CD4-positive, alpha-beta T cell treated with Interleukin-1 beta for 1 hour (primary cell): ENCODE measurements at places on chromosomes 7 and 10.

DNA sequence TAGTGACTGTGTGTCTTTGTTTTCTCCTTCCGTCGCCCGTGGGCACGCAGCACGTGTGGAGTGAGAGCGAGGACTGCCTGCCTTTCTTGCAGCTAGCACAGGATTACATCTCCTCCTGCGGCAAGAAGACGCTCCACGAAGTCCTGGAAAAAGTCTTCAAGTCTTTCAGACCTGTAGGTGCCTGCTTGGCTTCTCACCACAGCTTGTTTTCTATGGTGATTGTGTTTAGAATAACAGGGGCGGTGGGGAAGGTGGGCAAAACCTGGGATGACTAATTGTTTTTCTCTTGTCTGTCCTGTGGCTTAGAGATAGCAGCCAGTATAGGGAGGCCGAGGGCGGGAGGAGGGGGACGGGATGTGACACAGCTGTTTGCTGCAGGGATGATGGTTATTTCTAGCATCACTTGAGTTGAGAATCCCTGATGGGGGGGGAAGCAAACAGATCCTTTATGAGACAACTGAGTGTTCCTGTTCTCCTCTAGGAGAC is 11.4 kb downstream of the MTURN start:
- no peak for DNase-seq

DNA sequence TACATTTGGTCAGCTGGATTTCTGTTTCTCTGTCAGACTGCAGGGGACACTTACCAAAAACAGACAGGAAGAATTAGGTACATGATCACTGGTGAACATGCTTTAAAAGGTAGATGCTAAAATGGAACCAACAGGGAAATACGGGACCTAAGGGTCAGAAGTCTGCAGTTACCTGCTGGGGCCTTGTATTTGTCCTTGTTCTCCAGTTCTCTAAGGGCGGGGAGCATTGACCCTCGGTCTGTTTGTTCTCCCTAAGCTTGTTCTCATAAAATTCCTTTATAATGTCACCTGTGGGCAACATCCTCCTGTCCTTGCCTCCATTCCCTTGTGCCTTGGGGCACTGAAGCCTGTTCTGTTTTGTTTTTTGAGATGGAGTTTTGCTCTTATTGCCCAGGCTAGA is 29.8 kb upstream of the MSMB start:
- no peak for DNase-seq

GRCh38 chr10:115963848-115964247 is 309.2 kb downstream of the GFRA1 start:
- DNase-seq: no peak

GRCh38 chr10:131015271-131015670 is 296.2 kb downstream of the TCERG1L start:
- DNase-seq: no peak

GRCh38 chr10:27446091-27446918 is 57.8 kb upstream of the RAB18 start:
- DNase-seq: no peak

DNA sequence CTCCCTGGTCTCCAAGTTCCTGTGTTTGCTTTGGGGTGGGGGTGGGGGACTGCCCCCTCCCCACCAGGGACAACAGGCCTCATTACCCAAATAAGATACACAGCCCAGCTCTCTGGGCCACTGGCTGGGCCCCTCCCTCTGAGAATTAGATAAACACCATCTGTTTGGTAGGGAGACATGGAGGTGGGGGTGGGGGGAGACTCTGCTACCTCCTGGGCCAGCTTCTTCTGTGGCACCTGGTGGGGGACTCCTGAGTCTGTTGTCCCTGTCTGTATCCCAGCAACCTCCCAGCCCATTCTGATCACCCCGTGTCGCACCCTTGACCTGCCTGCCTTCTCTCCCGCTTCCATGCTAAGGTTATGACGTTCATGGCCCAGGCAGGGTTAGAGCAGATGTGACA is 5.8 kb downstream of the MLXIPL start:
- DNase-seq: no peak

DNA sequence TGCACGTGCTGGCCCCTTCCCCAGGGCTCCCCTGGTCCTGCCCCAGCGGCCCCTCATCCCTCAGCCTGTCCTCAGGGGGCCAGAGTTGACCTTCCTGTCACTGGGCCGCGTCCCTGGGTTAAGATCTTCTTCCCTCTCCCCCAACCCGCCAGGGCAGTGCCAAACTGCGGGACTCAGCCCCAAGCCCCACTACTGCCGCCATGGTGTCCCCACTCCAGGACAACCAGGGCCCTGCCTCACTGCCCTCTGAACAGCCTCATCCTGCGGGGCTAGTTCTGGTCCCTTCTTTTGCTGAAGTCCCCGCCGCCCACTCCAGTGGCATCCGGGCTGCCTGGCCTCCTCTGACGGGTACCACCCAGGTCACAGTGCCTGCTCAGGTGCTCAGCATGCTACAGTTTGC is 37.5 kb downstream of the UNCX start:
- no peak for DNase-seq

- no peak for DNase-seq
Observed at GRCh38 chr10:78787125-78787524, 281.6 kb upstream of the ZMIZ1 start.

- no peak for DNase-seq
Observed at GRCh38 chr10:33939892-33940291, 605.4 kb upstream of the NRP1 start.

GRCh38 chr10:96576277-96576980 is 10.4 kb downstream of the TM9SF3 start:
- no peak for DNase-seq

DNA sequence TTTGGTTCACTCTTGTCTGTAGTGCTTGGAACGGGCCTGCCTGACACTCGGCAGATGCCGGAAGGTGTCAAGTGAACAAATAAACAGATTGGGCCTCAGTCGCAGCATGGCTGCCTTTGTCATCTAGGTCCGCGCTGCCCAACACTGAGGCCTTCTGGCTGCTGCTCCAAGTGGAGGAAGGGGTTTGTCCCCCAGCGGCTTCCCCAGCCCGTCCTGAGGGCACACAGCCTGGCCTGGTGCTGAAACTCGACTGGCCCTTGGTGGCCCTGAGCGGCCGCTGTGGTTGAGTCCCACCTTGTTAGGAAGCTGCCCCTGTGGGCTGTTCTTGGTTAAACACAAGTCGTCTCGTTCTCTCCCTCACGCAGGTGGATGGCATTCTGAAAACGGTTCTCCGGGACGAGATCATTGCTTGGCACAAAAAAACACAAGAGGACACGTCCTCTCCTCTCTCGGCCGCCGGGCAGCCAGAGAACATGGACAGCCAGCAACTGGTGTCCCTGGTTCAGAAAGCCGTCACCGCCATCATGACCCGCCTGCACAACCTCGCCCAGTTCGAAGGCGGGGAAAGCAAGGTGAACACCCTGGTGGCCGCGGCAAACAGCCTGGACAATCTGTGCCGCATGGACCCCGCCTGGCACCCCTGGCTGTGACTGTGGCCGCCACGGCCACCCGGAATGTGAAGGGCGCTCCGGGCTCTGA is 132.1 kb downstream of the SMURF1 start:
- DNase-seq: no peak

GRCh38 chr7:131600085-131600881 is 43.9 kb upstream of the PODXL start:
- DNase-seq: no peak

DNA sequence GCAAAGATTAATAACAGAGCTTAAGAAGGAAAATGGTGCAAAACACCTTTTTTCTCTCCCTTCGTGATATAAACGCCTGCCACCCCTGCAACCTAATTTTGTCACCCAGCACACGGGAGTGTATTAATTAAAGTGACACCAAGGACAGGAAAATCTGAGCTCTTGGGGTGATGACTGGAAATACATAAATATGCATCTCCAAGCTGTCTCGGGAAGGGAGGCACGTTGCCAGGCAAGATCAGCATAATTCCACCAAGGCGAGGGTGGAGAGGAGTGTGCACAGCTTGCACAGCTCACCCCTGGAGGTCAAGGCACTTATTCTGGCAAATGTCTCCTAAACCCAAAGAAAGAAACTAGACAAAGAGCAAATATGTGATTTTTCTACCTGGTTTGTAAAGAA is 700.9 kb downstream of the GRID1 start:
- no peak for DNase-seq

GRCh38 chr10:3853547-3854303 is 68.7 kb upstream of the KLF6 start:
- DNase-seq: no peak

DNA sequence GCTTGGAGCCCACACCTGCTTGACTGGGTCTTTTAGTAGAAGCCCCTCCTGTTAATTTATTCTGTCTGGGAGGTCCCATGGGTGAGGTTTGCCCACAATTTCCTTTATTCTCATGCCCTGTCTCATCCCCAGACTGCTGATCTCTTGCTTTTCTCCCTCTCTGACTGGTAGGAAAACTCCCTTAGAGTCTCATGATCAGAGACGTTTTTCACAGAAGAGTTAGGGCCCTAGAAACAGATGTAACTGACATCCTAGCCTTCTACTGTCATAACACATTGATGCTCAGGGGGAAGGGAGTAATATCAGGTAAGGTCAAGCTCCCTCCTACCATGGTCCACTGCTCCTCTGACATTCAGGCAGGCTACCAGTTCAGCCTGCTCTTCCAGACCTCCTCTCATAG is 43.7 kb upstream of the WASL start:
- DNase-seq: no peak

DNA sequence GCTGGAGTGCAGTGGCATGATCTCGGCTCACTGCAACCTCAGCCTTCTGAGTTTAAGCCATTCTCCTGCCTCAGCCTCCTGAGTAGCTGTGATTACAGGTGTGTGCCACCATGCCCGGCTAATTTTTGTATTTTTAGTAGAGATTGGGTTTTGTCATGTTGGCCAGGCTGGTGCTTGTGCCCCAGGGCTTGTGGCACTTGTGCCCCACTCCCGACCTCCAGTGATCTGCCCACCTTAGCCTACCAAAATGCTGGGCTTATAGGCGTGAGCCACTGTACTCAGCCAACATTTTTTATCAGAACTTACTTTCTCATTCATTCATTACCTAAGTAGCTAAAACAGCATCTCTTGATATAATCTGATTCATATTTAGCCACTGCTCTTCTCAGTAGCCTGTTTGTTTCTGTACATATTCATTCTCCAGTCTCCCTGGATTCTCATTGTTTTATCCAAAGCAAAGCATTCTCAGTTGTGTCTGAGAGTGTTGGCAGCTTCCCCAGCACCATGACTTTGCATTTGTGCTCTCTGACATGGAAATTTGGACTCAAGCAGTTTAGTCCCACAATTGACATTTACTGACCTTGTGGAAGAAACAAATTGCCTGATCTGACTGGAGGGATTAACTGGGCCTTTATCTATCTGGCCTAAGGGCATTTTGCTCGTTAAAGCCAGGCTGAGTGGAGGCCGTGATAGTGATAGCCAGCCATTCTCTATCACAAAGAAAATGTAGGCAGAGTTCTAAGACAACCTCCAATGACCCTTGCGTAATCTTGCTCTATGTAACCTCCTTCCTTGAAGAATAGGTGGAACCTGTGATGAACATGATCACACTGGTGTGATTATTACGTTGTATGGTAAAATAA is 44.9 kb downstream of the AKR1B15 start:
- no peak for DNase-seq

DNA sequence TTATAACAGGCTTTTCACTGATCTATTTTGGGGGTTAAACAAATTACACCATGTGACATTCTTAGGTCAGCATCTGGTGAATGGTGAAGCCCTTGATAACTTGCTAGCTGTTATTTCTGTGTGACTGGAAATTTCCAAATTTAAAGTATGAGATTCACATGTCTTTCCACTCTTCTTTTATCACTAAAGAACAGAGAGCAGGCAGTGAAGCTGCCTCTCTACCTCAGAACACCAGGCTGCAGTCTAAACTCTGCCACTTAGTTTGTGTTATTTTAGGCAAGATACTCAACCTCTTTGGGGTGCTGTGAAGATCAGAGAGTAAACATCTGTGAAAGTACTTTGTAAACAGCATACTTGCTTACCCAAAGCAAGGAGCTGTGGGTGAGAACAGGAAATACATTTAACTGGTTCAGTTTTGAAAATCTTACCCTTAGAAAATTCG is 15.5 kb upstream of the SP4 start:
- DNase-seq: peak; percentile 25

GRCh38 chr7:129282865-129283264 is 58.0 kb downstream of the AHCYL2 start:
- DNase-seq: no peak

- DNase-seq: no peak
Observed at GRCh38 chr7:154905146-154905545, 97.8 kb downstream of the PAXIP1 start.

- DNase-seq: no peak
Observed at GRCh38 chr7:39712751-39713150, 89.4 kb downstream of the RALA start.

- DNase-seq: no peak
Observed at GRCh38 chr7:44394112-44394447, 68.7 kb upstream of the CAMK2B start.

GRCh38 chr7:100488333-100489095 is 4.8 kb downstream of the NYAP1 start:
- DNase-seq: no peak

- DNase-seq: no peak
Observed at GRCh38 chr10:48805411-48805810, 120.7 kb downstream of the WDFY4 start.

- no peak for DNase-seq
Observed at GRCh38 chr7:94115316-94115715, 111.2 kb upstream of the BET1 start.

GRCh38 chr10:128429835-128430513 is 303.8 kb upstream of the MKI67 start:
- DNase-seq: no peak

DNA sequence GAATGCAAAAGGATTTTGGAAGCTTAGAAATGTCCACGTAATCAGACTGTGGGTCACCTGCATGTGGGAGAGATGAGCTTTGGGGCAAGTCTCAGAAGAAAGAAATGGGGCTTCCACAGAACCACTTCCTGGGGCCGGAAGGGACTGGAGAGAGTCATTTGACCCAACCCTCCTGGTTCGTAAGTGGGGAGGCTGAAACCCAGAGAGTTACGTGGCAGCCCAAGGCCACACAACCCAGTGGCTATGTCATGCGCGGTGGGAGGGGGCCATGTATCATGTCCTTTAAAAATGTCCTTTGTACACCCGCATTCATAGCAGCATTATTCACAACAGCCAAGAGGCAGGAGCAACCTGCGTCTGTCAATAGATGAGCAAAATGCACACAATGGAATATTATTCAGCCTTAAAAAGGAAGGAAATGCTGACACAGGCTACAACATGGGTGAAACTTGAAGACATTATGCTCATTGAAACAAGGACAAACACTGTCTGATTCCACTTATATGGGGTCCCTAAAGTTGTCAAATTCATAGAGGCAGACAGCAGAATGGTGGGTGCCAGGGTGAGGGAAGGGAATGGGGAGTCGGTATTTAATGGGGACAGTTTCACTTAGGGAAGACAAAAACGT is 15.1 kb downstream of the CAMK2B start:
- DNase-seq: no peak

DNA sequence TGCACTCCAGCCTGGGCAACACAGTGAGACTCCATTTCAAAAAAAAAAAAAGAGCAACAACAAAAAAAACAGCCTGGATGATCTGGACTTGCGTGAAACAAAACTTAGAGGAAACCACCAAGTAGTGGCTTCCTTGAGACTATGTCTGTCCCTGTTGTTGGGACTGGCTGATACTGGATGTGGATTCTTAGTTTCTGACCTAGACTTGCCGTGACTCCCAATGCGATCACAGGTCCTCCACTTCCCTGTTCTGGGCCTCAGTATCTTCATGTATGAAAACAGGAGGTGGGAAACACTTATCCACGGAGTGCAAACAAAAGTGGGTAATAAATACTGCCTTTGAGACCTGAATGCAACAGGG is 125.7 kb downstream of the PRPF18 start:
- DNase-seq: no peak
